ENCODE measurements at places on chromosomes 5 and 9.

DNA sequence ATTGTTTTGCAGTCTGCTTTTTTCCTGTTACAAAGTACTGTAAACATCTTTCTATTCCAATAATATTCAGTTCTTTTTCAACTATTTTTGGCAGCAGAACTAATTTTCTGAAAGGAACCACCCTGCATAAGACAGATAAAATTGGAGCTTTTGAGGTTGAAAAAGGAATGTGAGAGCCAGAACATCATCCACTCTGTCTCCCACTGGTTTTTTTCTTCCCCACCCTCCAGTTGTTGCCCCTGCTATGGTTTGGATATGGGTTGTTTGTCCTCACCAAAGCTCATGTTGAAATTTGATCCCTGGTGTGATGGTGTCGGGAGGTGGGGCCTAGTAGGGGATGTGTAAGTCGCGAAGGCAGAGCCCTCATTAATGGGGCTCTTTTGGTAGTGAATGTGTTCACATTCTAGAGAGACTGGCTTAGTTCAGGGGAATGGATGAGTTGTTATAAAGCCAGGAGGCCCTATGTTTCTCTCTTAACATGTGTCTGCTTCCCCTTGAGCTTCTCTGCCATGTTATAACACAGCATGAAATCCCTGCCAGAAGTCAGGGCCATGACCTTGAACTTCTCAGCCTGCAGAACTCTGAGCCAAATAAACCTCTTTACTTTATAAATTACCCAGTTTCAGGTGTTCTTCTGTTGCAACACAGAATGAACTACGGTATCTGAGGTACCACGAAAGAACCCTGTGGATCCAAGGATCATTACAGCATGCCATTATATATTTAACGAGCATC is 34.8 kb upstream of the MAST4 start:
- DNase-seq, result no peak

DNA sequence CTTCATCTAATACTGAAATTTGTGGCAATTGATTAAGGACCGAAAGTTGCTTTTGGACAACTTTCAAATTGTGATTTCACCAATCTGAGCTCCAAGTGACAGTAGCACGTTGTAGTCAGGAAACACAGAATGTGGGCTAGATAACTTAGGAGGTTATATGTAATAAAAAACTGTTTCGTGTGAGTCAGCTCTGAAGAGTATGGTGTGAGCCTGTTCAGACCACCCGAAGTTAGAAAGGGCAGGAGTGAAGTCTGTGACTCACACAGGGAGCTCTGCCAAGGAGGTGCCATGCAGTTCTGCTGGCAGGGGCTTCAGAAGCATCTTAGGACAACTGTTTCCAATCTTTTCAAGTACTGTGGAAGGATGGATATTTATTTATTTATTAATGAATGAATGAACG is 16.4 kb upstream of the ZBTB34 start:
- no peak for DNase-seq

- DNase-seq, result peak; percentile 5
Measured at GRCh38 chr5:176736931-176737745, 73.2 kb upstream of the UNC5A start.

DNA sequence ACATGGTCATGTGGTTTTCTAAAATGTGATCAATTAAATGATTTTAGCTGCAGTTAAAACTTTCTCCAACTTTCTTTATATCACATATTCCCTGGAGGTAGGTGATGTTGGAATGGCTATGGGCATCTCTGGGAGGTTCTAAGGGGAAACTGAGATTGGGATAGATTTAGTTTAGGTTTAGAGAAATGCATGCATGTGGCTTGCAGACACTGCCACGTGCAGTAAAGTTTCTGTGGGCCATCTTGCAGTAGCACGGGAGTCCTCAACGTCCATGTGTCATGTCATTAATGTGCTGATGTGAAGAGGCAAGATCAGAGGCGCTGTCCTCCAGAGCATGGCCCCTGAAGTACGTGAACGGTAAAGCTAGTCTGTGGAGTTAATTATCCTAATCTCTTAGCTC is 532.7 kb downstream of the SEMA5A start:
- no peak for DNase-seq
